ENCODE measurements at places on chromosomes 13 and 19. TPM values are rescaled to one million over a fixed set of nuclear protein-coding genes. Genes with fewer than 3 reads are reported as not detected.

GRCh38 chr13:33445476-33445875, 159.9 kb upstream of the STARD13 start:
- DNase-seq = no peak

DNA sequence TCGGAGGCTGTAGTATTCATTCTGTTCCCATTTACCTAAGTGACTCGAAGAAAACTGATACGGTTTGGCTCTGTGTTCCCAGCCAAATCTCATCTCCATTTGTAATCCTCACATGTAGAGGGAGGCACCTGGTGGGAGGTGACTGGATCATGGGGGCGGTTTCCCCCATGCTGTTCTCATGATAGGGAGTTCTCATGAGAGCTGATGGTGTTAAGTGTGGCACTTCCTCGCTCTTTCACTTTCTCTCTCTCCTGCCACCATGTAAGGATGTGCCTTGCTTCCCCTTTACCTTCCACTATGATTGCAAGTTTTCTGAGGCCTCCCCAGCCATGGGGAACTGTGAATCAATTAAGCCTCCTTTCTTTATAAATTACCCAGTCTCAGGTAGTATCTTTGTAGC, 23.5 kb downstream of the SLAIN1 start:
- DNase-seq = no peak

DNA sequence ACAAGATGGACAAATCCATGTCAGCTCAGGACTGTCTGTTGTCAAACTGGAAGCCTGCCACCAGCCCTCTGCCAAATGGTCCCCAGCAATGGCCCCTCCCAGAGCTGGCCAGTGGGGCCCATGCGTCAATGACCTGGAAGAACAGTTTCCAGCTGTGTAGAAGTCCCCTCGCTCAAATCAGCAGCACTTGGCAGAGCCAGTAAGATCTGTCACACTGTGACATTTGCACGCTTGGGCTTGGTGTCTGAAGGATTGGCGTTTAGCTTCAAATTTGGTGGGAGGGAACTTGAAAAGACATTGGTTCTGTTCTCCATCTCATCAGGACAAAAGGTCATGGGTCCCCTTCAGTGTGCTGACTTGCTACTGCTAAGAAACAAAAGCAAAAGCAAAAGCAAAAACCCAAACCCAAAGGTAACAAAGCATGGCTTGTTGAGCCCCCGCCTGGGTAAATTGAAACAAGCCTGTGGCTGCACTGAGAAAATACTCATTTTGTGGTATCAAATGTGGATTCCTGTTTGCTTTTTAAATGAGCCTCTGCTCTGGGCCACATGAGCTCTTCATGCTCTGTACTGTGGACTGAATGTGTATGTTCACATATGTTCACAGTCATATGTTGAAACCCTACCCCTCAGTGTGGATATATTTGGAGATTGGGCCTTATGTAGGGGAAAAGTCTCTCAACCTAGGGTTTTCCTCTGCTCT, 253.6 kb upstream of the MAB21L1 start:
- peak; percentile 51 for DNase-seq

- DNase-seq = no peak
These were observed 78.0 kb downstream of the RAB20 start for GRCh38 chr13:110483386-110483968.

DNA sequence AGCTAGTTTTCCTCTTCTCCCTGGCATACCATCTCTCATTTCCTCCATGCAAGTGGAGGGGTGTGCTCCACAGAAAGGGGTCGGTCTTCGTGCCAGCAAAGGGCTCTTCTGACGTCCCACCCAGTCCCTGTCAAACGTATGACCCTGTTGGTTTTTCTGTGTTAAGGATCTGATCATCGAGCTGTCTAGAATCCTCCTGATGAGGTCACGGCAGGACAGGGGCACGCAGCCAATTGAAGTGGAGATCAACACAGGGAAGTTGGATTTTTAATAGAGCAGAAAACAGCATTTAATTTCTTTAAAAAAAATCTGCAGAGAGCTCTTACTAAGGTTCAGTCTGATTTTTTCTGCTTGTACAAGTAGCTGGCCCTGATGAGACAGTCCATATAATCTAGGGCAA, 339.4 kb downstream of the TEX29 start:
- peak; percentile 53 for DNase-seq

- DNase-seq = no peak
These were observed 9.2 kb downstream of the RCN3 start for GRCh38 chr19:49536921-49537462.

- no peak for DNase-seq
These were observed 21.8 kb upstream of the NAXD start for GRCh38 chr13:110593430-110594130.

- DNase-seq = no peak
These were observed 3.8 kb downstream of the CBY2 start for GRCh38 chr13:45705918-45706317.

- no peak for DNase-seq
These were observed 6.6 kb downstream of the SIRT2 start for GRCh38 chr19:38892841-38893240.

- DNase-seq = no peak
These were observed 18.6 kb upstream of the RASA3 start for GRCh38 chr13:114151031-114151430.

GRCh38 chr13:46753137-46753536, 43.8 kb downstream of the ESD start:
- no peak for DNase-seq

DNA sequence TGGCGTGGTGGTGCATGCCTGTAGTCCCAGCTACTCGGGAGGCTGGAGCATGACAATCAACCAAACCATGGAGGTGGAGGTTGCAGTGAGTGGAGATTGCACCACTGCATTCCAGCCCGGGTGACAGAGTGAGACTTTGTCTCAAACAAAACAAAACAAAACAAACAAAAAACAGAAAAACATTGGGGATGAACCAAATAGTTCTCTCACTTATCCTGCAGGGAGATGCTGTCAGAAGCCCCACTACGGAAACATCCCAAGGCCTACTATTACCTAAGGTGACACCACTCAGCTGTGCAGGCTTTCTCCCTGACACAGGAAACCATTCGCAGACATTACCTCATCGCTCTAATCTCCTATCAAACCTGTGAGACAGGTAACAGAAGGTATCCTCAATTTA, 113.5 kb downstream of the FOXO1 start:
- no peak for DNase-seq

DNA sequence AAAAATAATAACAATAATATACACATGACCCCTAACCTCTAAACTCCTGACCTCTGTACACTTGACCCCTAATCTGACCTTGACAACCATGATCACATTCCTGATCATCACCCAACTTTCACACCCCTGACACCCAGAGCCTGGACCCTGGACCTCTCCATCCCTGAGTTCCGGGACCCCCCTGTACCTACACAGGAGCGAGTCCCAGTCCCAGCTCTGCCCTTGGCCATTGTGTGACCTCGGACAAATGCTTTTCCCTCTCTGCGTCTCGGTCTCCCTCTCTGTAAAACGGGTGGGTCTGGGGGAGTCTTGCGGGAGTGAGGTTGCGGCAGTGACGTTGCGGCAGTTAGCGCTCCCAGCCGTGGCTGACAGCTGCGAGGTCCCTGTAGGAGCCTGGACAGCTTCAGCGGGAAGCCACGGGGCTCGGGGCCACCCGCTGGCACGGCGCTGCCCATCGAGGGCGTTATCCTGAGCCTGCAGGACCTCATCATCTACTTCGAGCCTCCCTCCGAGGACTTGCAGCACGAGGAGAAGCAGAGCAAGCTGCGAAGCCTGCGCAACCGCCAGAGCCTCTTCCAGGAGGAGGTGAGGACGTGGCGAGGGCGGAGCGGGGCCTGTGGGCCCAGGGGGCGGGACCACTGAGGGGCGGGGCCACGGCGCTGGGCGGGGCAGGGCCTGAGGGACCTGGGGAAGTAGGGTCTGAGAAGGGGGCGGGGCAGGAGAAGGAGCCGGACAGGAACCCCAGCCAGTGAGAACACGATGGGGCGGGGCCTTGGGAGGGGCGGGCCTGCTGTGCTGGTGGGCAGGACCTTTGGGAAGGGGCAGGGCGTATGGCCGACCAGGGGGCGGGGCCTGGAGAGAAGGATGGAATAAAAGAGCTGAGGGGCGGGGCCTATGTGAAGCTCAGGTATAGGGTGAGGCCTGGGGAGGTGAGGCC, 19.2 kb downstream of the RYR1 start:
- no peak for DNase-seq

DNA sequence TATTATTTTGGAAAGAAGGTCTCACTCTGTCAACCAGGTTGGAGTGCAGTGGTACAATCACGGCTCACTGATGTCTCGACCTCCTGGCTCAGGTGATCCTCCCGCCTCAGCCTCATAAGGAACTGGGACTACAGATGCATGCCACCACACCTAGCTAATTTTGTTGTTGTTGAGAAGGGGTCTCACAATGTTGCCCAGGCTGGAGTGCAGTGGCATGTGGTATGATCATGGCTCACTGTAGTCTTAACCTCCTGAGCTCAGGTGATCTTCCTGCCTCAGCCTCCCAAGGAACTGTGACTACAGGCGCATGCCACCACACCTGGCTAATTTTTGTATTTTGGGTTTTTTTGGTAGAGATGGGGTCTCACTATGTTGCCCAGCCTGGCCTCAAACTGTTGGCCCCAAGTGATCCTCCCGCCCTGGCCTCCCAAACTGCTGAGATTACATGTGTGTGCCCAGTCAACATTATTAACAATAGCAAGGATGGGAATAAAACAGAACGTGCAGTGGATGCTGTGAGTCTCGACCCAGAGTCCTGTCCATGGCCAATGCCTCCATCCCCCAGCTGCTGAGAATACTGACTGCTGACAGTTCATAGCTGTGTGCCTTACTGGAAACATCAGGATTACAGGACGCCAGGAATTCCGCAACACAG, 5.4 kb upstream of the MBD3L3 start:
- no peak for DNase-seq

DNA sequence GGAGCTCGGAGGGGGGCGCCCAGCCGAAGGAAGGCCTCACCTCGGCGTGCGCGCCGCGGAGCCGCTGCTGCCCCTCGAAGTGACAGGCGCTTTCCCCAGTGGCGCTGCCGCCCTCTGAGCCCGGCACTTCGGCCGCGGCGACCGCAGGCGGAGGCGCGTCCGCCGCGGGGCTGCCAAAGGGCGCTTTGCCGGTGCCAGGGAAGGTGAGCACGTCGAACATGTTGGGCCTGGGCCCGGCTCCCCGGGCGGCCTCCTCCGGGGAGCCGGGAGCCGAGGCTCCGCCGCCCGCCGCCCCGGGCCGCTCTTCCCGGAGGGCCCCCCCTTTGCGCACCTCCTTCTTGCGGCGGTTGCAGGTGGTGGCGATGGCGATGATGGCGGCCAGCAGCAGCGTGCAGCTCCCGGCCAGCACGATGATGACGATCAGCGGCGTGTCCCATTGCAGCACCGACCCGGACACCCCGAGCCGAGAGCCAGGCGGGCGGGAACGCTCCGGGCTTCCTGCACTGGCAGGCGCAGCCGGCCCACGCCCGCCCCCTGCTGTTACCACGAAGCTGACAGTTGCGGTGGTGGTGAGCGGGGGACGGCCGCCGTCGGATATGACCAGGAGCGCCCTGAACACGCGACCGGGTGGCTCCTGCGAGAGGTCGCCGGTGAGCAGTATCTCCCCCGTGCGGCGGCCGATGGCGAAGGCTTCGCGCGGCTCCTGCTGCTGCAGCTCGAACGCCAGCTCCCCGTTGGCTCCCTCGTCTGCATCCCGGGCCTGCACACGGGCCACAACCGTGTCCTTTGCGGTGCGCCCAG, 2.5 kb downstream of the PCDH8 start:
- no peak for DNase-seq

DNA sequence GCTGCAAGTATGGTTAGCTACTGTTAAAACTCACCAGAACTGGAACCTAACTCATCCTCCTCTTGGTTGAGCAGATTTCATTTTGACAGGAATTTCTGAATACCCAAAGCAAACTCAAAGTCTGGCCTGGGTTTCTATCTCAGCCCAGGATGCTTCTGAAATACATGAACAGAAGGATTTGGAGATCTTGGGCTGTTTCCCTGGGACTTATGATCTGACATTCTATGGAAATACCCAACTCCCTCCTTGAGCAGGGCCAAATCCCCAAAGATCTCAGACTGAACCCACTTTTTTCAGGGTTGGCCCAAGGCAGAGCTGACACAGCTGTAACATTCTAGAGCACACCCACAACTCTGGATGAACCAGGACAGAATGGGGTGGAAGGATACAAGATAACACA, 1.1 kb upstream of the ITM2B start:
- no peak for DNase-seq

- peak; percentile 31 for DNase-seq
These were observed 8.3 kb downstream of the F7 start for GRCh38 chr13:113113846-113114271.

GRCh38 chr19:50358483-50359327, 6.7 kb downstream of the NAPSA start:
- peak; percentile 71 for DNase-seq

DNA sequence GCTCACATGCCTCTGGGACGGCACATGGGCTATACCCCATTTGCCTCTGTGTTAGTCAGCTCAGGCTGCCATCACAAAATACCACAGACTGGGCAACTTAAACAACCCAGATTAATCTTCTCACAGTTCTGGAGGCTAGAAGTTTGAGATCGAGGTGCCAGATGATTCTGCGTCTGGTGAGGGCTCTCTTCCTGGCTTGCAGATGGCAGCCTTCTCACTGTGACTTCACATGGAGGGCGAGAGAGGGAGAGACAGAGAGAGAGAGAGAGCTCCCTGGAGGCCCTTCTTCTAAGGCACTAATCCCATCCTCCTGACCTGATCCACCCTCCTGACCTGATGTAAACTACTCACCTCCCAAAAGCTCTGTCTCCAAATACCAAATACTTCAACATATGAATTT, 55.0 kb downstream of the GPR12 start:
- no peak for DNase-seq

The NAPSA gene
- 3.3 TPM for total RNA-seq

The KIR3DL2 gene
- total RNA-seq = not detected

The PPM1N gene
- 0.86 TPM for total RNA-seq

The GPI gene
- total RNA-seq = 194 TPM

The TINCR gene
- total RNA-seq = not detected

Data from left lobe of liver (tissue), 2 donors.